ENCODE measurements at places on chromosomes 5 and 9.

DNA sequence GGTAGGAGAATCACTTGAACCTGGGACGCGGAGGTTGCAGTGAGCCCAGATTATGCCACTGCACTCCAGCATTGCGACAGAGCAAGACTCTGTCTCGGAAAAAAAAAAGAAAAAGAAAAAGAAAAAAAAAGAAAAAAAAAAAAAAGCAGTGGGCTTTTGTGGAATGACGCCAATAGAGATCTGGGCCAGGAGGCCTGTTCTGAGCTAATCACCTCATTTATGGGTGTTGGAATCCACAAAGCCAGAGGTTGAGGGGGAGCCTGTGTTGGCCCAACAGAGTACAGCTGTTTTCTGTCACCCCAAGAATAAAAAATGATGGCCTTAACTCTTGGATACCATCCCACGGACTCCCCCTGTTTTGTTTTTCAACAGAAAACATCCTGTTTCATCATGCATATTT is 18.5 kb downstream of the OSTF1 start:
- DNase-seq: peak; percentile 85

DNA sequence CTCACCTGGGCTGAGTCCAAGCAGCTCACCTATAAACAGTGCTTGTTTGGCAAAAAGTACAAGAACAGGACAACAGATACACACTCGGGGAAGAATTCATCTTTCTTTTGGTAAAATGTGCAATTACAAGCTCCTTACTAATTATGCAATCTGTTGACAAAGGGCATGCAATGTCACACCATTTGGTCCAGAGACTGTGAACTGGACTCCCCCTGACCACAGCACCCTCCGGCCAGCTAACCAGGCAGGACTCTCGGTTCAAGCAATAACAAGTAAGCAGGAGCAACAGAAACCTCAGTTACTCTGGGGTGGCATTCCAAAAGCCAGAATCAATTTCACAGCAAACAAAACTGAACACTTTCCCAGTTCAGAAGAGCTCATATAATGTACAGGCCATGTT is 113.8 kb downstream of the GNAQ start:
- DNase-seq: no peak

DNA sequence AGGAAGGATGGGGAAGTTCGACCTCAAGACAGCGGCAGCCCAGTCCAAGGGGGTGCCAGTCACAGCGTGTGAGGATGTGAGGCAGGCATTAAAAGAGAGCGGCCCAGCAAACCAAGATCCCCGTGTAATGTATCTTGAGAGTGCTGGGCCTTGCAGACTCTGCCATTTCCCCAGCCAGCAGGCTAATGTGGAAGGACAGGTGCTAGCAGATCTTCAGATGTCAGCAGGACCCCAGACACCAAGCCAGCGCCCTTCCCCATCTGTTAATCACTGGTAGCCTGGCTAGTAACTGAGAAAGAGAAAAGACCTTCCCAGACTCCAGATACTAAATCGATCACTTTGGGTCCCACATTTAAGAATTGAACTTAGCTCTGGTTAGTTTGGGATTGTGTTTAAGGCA is 62.2 kb downstream of the NTRK2 start:
- no peak for DNase-seq

DNA sequence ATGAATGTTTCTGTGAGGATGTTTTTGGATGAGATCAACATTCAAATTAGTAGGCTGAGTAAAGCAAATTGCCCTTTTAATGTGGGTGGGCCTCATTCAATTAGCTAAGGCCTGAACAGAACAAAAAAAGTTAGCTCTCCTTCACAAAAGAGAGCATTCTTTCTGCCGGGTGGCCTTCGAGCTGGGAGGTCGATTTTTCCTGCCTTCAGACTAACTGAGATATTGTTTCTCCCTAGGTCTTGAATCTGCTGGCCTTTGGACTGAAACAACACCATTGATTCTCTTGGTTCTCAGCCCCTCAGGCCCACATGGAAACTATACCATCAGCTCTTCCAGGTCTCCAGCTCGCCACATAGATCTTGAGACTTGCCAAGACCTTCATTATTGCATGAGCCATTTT is 29.1 kb upstream of the FREM1 start:
- no peak for DNase-seq

DNA sequence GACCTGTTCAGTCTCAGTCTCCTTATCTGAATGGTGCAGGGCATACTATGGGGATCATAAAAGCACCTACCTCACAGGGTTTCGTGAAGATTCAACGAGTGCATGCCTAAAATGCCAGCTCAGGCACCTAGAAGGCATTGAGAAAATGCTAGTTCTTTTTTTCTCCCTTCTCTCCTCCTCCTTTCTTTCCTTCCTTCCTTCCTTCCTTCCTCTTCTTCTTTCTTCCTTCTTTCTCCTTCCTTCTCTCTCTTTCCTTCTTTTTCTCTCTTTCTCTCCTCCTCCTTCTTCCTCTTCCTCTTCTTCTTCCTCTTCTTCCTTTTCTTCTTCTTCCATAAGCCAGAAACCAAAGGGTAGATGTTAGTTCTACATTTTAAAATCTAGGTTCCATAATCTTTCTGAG is 12.3 kb upstream of the RAB14 start:
- no peak for DNase-seq

DNA sequence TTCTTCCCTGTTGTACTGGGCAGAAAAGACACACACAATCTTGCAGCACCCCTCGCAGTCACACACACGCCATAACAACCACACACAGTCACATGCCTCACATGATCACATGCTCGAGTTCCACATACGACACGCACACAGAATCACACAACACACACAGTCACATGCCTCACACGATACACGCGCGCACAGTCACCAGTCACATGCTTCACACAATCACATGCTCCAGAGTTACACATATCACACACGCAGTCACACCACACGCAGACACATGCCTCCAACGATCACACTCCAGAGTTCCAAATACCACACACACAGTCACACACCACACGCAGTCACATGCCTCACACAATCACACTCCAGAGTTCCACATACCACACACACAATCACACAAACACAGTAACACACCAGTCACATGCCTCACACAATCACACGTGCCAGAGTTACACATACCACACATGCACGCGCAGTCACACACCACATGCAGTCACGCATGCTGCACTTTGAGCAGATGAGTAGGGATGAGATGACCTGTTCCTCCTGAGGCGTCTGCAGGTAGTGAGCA is 49.0 kb upstream of the LRRC14B start:
- DNase-seq: no peak

GRCh38 chr5:151448038-151448985 is 909 bp downstream of the SLC36A1 start:
- DNase-seq: peak; percentile 14

DNA sequence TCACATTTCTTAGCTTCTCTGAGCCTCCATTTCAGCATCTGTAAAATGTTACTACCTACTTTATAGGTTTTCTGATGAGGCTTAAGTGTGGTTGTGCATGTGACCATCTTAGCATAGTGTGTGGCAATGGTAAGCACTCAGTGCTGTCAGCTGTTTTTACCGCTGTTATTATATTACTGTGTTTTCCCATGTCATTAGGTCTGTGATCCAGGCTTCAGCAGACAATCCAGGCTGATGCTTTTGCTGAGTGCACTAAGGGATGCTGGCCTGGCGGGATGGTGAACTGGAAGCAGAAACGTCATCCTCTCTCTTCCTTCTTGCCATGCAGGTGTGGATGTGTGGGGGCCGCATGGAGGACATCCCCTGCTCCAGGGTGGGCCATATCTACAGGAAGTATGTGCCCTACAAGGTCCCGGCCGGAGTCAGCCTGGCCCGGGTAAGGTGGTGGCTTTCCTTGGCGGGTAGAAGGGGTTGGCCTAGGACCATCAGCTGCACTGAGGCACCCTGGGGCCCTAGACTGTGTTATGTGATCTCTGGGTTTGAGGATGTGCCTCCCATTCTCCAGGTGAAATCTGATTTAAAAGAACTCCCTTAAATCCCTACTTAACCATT is 41.9 kb upstream of the SAP30L start:
- no peak for DNase-seq

GRCh38 chr5:142816531-142817430 is 46.6 kb downstream of the ARHGAP26 start:
- DNase-seq: no peak

DNA sequence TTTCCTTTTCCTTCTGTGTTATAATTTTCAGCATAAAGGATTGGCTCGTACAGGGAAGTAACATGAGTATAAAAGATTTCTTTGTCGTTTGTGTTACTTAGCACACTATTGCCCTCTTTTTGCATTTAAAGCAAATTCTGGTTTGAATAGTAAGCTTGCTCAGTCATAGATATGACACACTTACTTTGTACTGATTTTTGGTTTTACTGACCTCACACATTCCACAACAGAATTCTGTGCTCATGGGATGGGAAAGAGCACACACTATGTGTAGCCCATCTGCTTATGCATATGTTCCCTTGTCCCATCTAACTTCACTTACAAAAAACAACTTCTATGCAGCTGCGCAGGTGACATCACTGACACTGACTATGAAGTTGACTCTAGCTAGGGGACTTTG is 111.9 kb upstream of the MTAP start:
- DNase-seq: no peak

GRCh38 chr9:131361202-131361833 is 32.6 kb upstream of the PRRC2B start:
- no peak for DNase-seq

- no peak for DNase-seq
Observed at GRCh38 chr5:36721664-36722235, 115.3 kb downstream of the SLC1A3 start.

DNA sequence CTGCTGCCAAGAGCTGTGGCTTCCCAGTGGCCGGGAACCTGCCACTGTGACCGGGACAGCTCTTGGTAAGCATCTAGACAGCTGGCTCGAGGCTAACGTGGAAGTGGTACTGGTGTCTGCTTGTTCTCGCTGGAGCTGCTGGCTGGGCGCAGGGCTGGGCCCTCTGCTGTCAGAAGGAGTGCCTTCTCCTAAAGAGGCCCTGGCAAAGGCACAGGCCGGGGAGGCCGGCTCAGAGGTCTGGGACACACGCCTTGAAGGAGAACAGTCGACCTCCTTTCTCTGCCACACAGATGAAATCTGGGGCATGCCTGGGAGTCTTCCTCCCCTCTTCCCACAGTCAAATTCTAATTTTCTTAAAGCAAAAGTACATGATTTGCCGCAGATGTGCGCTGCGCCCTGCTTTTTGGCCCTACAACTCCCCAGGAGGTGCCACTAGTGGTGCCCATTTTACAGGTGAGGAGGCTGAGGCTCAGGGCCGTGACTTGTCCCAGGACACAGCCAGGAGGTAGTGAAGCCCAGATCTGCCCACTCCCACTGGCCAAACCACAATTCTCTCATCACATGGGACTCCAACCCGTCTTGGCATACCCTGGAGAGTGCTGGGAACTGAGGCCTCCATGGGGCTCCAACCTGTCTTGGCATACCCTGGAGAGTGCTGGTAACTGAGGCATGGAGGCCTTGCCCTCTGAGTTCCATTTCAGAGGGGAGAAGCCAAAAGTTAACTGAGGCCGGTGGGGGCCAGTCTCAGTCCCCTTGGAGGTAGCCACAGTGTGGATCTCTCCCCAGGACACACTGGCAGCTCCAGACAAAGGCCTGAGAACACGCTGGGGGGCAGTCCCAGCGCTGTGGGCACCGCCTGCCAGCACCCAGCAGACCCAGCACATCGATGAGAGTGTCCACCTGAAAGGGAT is 12.0 kb upstream of the RXRA start:
- peak; percentile 7 for DNase-seq

DNA sequence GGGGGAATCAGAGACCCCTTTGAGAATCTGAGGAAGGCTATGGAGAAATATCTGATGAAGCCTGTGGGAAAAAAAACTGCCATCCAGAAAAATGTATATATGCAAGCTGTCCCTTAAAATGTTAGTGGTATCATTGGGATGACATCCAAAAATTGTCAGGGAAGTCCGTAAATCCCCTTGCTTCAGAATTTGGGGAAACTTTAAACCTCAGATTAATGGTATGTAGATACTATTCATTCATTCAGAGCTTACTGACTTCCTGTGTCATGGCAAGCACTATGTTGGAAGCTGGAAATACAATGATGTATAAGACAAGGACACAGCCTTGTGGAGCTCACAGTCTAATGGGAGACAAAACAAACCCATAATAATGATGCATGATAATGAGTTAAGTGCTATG is 10.9 kb upstream of the MOB3B start:
- DNase-seq: no peak

- DNase-seq: no peak
Observed at GRCh38 chr9:35557320-35557719, 47.7 kb upstream of the TESK1 start.

DNA sequence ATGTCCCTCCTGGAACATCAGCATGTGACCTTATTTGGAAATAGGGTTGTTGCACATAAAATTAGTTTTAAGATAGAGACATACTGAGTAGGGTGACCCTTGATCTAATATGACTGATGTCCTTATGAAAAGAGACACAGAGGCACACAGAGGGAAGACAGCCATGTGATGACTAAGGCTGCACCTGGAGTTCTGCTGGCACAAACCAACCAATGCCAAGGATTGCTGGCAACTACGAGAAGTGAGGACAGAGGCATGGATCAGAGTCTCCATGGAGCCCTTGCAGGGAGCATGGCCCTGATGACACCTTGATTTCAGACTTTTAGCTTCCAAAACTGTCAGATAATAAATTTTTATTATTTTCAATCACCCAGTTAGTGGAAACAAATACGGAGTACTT is 101.9 kb downstream of the FBXL7 start:
- DNase-seq: no peak

- DNase-seq: no peak
Observed at GRCh38 chr5:5242056-5242455, 101.9 kb downstream of the ADAMTS16 start.

- DNase-seq: peak; percentile 86
Observed at GRCh38 chr5:95823738-95824609, 1.4 kb upstream of the GLRX start.

DNA sequence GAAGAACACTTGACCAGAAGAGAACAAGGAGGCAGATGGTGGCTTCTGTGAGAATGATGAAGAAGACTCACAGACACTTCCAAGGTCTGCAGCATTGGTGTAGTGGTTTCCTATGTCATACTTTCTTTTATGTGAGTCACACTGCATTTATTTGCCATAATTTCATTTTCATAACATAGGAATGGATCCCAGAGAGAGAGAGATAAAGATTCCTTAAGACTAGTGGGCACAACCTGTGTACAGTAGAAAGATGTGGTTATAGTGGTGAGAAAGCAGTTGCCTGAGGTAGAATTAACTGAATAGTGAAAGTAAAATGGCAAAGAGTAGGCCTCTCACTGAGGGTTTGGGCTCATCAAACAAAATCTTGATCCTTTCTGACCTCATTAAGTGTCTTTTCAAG is 7.6 kb upstream of the CCDC152 start:
- DNase-seq: no peak

- DNase-seq: no peak
Observed at GRCh38 chr9:132519033-132519432, 63.4 kb upstream of the BARHL1 start.
